Stimulated activated CD4-positive, alpha-beta T cell treated with anti-CD3 and anti-CD28 coated beads, TNF-alpha, amount 100 ng/mL, for 48 hours (primary cell): ENCODE measurements at places on chromosomes 7 and 10.
A peak's percentile ranks its signal among the peaks of the same experiment; 100 is the strongest.

- no peak for DNase-seq
Observed at GRCh38 chr7:79464051-79464450, 10.6 kb upstream of the MAGI2 start.

- no peak for DNase-seq
Observed at GRCh38 chr7:100865938-100866728, 1.1 kb upstream of the TRIP6 start.

GRCh38 chr10:49184642-49185111 is 3.5 kb downstream of the TMEM273 start:
- no peak for DNase-seq

DNA sequence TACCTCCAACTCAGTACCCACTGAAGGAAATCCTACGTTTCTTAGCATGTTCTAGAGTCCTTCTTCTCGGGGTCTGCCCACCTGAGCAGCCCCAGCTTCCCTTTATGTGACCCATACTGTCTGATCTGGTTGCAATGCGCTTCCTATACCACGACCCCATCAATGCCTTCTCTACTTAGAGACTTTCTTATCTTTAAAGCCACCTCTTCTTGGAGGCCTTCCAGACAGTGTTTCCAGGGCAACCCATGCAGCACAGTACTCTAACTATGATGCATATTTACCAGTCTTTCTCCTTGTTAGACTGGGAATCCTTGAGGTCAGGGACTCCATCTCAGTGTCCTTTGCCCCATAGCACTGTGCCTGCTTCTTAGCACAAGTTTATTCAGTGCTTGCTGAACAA is 54.5 kb upstream of the SLF2 start:
- no peak for DNase-seq

DNA sequence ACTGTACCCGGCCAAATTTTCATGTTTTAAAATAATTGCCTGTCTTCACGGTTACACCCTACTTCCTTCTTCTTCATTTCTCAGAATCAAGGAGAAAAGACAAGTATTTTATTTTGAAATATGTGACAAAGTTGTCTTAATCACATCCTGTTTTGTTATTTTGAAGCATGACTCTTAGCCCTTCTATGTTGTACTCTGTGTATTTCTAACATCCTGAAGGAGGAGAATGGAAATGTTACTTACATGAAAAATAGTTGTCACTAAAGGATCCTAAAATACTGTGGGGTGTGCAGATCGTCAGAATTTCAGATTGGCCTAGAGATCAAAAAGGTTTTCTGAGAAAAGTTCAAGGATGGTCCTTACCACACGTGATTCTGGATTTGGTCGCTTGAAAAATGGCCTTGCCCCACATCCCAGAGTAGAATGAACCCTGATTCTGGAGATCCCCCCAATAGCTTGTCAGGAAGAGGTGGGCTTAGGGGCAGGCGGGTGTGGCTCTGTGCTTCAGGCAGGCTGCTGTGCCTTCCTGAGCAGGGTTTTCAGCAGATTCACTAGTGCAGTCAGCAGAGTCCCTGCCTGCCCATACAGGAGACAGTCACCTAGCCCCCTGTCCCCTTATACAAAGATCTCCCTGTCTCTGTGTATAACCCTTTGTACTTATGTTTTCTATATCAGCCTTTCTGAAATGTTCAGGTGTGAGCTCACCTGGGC is 8.6 kb downstream of the UPP1 start:
- no peak for DNase-seq

DNA sequence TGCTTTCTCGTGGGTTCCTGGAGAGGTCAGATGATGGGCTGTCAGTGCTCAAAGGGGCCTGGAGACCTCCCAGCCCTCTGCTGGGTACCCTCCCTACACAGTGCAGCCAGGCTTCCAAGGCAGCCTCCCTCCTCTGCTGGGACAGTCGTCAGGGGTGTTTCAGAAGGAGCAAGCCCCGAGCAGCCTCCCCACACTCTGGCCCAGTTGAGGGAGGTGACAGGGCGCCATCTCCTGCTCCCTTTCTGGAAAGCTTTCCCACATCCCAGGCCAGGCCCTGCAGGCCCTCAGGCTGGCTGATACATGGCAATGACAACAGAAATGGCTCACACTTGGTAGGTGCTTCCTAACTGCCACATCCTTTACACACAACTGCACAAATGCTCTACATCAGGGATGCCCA is 32.1 kb downstream of the KCNMA1 start:
- no peak for DNase-seq

DNA sequence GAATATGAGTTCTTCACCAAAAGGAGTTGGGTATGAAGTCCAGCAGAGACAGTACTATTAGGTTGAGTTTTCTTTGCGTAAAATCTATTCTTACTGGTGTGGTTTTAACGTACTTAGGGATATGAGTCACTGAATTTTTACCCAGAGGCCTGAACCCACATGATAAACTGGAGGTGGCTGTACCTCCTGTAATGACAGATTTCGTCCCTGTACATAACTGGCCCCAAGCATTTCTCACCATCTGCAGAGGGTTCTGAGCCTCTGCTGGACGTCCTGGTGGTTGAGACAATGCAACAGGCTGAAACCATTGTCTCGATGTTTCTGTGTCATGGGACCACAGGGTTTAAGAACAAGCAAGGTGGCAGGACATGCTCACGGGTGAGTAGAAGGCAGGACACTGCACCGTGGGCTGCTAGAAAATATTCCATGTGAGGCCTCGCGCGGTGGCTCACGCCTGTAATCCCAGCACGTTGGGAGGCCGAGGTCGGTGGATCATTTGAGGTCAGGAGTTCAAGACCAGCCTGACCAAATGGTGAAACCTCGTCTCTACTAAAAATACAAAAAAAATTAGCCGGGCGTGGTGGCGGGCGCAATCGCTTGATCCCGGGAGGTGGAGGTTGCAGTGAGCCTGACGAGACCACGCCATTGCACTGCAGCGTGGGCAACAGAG is 233.9 kb downstream of the DNAJB6 start:
- no peak for DNase-seq

- DNase-seq, result peak; percentile 20
Observed at GRCh38 chr10:87505366-87506111, 846 bp downstream of the MINPP1 start.

DNA sequence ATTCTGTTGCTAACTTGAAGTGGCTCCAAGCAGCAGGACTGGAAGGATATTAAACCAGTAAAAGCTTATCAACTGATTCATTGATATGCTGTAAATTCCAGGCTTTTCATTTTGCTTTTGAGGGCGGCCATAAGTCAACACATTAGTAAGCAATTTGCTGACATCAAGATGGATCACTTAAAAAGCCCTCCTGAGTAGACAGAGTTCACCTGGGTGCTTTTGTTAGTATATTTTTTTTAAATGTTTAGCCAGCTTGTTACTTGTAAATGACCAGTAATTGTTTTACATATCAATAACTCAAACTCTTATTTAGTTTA is 26.5 kb downstream of the RNF32 start:
- DNase-seq, result no peak

- DNase-seq, result no peak
Observed at GRCh38 chr7:73470208-73470607, 36.6 kb downstream of the FZD9 start.

DNA sequence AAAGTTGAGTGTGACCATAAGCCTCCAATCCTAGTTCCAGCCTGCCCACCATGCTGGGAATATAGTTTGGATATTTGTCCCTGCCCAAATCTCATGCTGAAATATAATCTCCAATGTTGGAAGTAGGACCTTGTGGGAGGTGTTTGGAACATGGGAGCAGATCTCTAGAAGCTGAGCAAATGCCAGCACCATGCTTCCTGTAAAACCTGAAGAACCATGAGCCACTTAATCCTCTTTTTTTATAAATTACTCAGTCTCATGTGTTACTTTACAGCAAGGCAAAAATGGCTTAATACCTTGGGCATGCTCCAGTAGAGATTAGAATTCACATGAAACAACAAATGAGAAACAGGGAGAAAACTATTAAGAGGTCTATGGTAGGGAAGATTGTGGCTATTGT is 27.2 kb downstream of the STEAP1 start:
- DNase-seq, result no peak

GRCh38 chr7:140005754-140006503 is 56.8 kb downstream of the PARP12 start:
- no peak for DNase-seq

DNA sequence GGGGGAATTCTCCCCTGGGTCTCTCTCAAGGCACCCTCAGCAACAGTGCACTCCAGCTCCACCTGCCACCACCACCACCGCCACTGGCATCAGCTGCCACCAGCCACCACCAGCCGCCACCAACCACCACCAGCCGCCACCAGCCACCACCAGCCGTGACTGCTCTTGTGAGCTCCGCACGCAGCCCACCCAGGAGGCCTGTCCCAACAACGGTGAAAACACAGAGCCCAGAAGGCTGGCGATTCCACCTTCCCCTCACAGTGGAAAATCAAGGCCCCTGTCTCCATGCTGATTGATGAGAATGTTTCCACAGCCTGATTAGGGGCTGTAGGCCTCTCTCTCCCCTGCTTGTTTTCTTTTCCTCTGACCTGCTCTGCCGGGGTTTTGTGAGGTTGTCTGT is 41.1 kb downstream of the COBL start:
- DNase-seq, result no peak

- no peak for DNase-seq
Observed at GRCh38 chr10:104333032-104333727, 5.1 kb downstream of the ITPRIP start.

GRCh38 chr7:16753932-16754855 is 639 bp downstream of the TSPAN13 start:
- peak; percentile 14 for DNase-seq

DNA sequence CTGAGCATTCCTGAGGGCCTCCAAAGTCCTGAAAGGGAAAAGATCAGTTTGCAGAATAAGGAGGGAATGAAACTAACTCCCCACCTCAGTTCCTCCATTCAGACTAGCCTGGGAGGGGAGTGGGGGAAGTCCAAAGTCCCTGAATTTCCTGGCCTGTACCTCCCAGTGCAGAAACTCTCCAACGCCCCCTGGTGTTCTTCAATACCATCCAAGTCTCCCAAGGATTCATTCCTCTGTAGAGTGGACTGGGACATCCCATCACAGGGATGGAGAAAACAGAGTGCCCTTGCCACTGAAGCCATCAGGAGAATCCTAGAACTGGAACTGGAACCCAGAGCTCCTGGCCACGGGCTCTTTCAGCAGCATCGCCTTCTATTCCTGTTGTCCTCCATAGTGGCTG is 1.6 kb upstream of the COL13A1 start:
- DNase-seq, result no peak

GRCh38 chr10:108789919-108790318 is 1133.4 kb downstream of the XPNPEP1 start:
- DNase-seq, result no peak

DNA sequence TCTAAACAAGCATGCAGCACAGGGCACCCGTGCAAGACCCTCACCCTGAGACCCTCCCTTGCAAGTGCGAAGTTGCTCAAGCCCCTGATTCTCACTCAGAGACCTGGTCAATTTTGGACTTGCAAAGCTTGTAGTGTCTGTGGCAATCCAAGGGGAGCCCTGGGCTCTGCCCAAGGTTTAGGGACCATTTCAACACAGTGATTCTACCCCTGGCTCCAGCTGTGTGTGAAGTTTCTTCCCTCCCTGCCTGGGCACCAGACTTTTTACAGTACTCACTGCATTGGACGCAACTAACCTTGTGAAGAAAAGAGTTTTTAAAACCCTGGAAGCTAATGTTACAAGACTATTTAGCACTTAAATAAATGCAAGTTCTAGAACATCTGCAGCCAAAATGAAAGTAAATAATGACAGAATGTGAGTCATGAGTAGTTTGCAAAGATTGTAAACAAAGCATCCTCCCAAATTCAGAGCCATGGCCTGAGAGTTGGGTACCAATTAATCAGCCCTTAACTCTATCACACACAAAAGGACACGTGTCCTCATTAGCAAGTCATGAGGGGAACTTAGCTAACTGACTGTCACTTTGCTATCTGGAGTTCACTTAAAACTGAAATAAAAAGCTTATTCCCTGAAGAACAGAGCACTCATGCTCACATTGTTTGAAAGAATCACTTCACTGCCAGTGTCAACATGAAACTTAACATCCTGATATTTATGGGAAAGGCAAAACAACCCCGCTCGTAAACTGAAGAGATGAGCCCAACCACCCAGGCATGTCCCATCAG is 48.1 kb downstream of the RGS10 start:
- no peak for DNase-seq

GRCh38 chr7:21944616-21945453 is 864 bp downstream of the CDCA7L start:
- peak; percentile 27 for DNase-seq

DNA sequence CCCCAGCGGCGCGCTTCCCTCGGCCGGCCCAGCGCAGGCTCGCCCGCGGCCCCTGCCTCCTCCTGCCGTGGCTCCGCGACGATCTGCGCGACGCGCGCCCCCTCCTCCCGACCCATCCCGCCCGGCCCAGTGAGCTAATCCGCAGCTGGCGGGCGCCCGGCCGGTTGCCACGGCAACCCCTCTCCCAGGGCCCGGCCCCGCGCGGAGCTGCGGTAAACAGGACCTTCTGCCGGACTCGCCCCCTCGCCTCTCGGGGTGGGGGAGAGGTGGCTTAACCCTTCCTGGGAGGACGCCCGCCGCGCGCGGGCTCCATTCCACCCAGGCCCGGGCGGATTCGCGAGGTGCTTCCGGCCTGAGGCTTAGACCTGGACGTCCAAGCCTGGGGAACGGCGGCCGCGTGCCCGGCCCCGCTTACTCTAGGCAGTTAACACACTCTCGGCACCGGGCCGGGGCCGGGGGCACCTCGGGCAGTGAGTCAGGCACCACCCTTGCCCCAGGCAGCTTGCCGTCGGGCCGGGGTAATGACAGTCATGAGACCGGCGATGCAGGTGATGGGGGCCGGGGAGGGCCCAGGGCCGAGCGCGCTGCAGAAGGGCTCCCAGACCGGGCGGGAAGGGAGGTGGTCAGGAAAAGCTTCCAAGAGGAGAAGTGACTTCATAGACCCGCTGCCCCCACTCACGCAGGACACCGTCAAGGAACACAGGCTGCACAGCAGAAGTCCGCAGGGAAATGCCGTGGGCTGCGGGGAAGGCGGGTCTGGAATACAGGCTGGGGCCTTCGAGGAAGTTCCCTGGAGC is at the start of gene DENND2A:
DENND2A (minus strand) TSS at position 87 of the 797 bp plus-strand sequence. CDS start 38,416 bp downstream, outside the sequence.
- no peak for DNase-seq

- no peak for DNase-seq
Observed at GRCh38 chr7:121753944-121754343, 119.0 kb upstream of the PTPRZ1 start.
